ENCODE measurements at places on chromosomes 6 and 20.

- peak; percentile 92 for DNase-seq
These were observed 27.6 kb upstream of the SRF start for GRCh38 chr6:43143235-43144128.

DNA sequence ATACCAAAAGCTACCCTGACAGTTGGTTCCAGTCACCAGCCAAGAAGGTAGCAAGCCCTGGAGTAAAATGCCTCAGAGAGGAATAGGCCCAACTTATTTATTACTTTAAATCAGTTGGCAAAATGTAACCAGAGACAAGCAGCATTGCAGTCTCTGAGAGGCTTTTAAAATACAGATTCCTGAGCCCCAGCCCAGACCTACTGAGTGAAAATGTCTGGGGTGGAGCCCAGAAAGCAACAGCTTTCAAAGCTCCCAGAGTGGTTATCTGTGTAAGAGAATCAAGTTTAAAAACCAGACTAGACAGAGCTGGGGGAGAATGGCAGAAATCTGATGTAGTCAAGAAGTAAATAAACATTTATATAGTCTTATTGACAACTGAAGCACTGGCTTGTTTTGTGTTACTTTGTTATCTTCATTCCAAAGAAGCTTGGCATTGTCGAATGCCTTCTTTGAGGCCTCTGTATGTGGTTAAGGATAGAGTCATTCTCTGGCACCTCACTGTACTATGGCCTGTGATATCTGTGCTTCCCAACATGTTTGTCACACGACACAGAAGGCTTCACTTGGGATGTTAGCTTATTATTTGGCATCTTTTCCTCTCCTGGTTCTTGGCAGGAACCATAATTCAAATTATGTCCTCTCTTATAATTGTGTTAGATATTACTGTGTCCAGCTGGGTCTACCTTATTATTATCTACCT, 313.5 kb downstream of the SLC35F1 start:
- DNase-seq, result no peak

- DNase-seq, result no peak
These were observed 3.3 kb downstream of the TAB2 start for GRCh38 chr6:149320796-149321195.

DNA sequence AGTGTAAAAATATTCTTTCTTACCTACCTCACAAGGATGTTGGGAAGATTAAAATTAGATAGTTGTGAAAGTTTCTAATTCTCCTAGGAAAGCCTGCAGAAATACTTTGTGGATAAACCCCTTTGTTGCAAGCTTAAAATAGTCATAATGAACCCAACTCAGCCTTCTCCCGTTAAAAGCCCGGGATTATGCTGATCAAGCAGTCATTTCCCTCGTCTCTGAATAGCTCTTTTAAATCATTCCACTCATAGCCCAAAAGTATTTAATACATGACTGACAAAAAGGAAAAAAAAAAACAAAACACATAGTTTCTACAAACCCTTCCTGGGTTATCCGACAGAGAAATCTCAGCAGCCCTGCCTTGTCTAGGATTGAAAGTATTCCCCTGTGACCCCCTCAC, 10.9 kb upstream of the METTL24 start:
- no peak for DNase-seq

DNA sequence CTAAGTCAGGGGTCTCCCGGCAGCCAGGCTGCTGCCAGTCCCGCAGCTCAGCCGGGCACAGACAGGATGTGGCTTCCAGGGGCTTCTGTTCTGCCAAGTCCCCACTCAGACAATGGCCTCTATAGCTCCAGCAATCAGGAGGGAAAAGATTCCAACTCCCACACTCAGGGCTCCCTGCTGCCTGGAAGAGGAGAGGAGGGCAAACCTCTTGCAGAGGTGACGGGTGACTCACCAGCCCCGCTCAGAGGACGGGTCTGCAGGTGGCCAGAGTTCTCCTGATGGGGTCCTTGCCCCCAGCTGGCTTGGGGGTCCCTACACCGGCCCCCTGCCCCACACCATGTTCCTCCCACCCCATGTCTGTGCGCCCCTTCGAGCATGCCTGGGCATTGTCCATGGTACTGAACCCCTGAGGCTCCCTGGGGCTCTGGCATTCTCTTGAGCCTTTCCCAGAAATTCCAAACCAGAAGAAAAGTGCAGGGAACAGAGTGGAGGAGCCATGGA, 32.6 kb downstream of the NTSR1 start:
- no peak for DNase-seq

- DNase-seq, result no peak
These were observed 72.3 kb downstream of the CEP57L1 start for GRCh38 chr6:109167562-109167961.

GRCh38 chr6:96059586-96059985, 43.8 kb downstream of the FUT9 start:
- no peak for DNase-seq

GRCh38 chr20:17530716-17531664, at the start of gene BFSP1:
Gene BFSP1 (minus strand): TSS chr20:17531379. CDS start chr20:17531329, 50 bp downstream.
- DNase-seq, result peak; percentile 61

GRCh38 chr20:46148313-46149208, 30.4 kb downstream of the CD40 start:
- no peak for DNase-seq

DNA sequence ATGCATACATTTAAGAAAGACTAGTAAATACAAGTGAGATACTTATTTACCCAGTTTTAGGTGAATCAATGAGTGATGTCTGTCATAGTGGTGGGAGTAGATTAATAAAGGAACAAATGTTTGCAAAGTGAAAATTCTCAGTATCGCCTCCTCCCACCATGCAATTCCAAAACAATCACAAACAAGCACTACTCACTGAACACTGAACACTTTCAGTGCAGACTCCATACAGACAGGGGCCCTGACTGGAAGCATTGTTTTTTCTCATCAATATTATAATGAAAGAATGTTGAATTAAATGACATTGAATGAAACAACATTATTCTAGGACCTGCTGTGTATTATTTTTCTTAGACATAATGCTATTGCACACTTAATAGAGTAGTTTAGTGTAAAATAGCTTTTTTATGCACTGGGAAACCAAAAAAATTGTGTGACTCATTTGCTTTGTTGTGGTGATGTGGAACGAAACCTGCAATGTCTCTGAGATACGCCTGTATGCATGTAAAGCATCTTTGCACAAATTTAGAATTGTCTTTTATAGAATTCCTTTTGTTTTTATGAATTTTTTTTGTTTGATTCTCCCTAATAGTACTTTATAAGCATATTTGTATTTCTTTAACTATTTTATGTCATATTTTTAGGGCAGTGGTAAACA, 317.5 kb downstream of the UTRN start:
- DNase-seq, result no peak

GRCh38 chr20:62733891-62734290, 25.3 kb downstream of the NTSR1 start:
- no peak for DNase-seq

DNA sequence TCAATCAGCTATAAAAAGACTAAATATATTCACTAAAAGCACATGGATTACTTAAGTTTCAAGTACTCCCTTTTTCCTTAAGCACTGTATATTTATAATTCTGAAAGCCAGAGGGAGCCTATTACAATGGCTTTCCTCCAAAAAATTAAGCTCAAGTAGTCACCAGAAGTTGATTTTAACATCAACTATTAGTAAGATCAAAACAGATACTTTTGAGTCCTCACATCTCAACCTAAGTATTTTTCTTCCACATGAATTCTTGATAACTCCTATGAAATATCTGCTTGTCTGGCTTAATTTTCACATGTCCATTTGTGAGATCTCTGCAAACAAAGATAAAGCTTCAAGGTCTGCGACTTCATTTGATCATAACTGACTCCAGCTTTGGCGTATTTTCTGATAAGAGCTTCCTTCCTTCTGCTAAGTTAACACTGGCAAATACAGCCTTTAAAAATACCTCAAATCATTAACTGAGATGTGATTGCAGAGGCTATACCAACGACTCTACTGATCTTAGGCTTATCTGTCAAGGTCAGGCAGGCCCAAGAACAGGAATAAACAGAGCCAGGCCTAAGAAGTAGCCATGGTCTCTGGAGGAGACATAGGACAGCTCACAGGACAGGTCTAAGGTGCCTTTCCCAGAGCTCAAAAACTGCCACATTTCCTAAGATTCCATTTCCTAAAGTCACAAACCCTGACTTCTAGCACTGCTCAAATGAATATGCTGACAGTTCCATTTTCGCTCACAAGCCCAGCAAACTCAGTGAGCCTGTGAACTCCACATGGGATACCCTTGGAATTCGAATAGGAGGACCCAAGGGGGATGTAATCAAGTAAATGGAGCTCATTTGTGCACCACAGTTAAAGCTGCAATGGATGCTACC, 10.0 kb downstream of the SNX5 start:
- DNase-seq, result no peak

GRCh38 chr6:54096811-54097210, 14.4 kb upstream of the MLIP start:
- no peak for DNase-seq

GRCh38 chr6:104956731-104957294, at the start of gene LIN28B:
Gene LIN28B (plus strand): TSS chr6:104957107. CDS start chr6:104957251, 144 bp downstream.
- DNase-seq, result no peak

GRCh38 chr6:170159022-170159965, 131.6 kb downstream of the DLL1 start:
- DNase-seq, result no peak

GRCh38 chr20:62143957-62144825, 622 bp downstream of the SS18L1 start:
- peak; percentile 80 for DNase-seq

GRCh38 chr6:56790414-56790813, 147.7 kb upstream of the DST start:
- no peak for DNase-seq

DNA sequence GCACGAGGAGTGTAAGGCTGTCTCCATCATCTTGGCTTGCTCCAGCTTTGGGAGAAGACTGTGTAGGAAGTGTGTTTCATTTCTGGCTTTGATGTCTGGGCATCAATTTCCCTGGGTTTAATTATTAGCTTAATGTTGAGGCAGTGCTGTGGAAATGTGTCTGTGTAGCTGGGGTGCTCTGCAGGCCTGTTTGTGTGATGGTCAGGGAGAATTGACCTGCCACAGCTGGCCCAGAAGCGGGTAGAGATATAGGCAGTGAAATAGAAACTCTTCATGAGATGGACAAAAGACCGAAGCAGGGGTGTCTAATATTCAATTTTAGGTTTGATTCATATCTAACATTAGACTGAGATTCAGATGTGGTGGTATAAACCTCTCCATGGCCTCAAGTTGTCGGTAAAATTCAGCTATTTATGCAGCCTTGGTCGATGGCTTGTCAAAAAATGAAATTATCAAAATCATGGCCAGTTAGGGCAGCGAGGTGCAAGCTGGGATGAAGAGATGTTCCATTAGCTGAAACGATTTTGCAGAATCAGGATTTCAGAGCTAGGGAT, 95.3 kb upstream of the SNX9 start:
- DNase-seq, result no peak

DNA sequence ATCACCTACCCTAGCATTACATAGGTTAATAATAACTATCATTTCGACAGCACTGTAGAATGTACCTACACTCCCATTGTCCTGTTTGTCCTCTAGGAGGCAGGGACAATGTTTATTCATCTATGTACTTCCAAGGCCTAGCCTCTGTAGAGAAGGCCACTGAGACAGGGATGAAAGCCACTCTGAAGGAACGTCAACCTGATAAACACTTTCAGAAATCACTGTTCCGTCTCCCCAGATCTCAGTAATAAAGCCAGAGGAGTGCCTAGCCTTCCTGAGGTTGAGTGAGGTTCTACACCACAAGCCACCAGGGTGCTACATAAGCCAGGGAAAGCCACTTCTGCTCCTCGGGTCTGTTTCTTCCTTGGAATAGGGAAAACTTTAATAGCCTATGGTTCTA, 44.8 kb downstream of the POPDC3 start:
- DNase-seq, result no peak

- no peak for DNase-seq
These were observed 24.3 kb upstream of the HDGFL1 start for GRCh38 chr6:22545051-22545450.

DNA sequence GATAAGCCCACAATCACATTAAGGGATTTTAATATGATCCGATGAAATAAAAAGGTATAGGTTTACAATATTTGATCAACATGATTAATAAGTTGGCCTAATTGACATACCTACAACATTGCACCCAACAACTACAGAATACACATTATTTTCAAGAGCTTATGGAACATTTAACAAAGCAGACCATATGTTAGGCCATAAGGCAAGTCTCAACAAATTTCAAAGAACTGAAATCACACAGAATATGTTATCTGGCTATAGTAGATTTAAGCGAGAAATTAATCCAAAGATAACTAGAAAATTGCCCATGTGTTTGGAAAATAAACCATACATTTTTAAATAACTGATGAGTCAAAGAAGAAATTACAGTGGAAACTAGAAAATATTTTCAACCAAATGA, 126.0 kb upstream of the KCNG1 start:
- no peak for DNase-seq

DNA sequence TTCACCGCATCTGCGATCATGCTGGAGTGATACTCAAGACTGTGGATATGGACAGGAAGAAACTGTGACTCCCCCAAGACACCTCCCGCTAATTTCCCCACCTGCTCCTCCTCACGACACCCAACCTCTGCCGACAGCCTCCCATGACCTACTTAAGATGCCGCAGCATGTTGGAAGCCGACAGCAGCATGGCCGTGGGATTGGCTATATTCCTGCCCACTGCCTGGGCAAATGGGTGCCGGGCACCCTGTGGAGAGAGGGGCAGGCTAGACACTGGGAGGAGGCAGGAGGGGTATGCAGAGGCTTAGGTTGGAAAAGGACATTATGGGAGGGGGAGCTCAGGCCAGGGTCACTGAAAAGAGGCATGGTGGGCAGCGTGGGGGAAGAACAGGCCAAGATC, 4.5 kb downstream of the IDH3B start:
- DNase-seq, result no peak

DNA sequence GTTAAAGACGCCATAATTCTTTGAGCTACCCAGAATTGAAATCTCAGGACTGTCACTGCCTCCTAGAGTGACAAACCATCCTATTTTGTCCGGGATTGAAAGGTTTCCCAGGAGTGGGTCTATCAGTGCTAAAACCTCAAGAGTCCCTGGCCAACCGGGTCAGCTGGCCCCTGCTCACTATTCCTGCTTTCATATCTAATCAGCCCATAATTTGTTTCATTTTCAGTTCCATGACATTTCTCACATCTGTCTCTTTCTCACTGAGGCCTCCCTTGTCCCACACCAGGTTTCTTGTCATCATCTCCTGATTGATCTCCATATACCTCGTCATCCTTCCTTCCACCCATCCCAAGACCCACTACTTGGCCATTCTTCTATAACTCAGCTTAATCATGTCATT, 98.2 kb downstream of the SLC35B3 start:
- no peak for DNase-seq

GRCh38 chr20:31523361-31524283, 9.4 kb downstream of the HM13 start:
- DNase-seq, result no peak

GRCh38 chr6:19812512-19813119, 24.6 kb upstream of the ID4 start:
- DNase-seq, result no peak

- no peak for DNase-seq
These were observed 297.9 kb downstream of the TBC1D7 start for GRCh38 chr6:13030396-13030795.
